ENCODE measurements at places on chromosomes 4 and X.

GRCh38 chrX:153857348-153857903 lies 27.1 kb upstream of the PDZD4 start:
- DNase-seq, result peak; percentile 37

DNA sequence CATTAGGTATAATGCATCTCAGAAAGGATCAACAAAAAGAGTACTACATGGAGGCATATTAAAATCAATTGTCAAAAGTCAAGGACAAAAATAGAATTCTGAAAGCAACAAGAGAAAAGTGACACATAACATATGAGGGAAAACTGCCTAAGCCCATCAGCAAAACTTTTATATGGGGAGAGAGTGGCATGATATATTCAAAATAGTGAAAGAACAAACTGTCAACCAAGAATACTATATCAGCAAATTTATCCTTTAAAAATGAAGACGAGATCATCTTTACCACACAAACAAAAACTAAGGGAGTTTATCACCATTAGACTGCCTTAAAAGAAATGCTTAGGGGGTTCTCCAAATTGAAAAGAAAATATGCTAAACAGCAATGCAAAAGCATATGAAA lies 86.4 kb upstream of the CHRDL1 start:
- DNase-seq, result no peak

DNA sequence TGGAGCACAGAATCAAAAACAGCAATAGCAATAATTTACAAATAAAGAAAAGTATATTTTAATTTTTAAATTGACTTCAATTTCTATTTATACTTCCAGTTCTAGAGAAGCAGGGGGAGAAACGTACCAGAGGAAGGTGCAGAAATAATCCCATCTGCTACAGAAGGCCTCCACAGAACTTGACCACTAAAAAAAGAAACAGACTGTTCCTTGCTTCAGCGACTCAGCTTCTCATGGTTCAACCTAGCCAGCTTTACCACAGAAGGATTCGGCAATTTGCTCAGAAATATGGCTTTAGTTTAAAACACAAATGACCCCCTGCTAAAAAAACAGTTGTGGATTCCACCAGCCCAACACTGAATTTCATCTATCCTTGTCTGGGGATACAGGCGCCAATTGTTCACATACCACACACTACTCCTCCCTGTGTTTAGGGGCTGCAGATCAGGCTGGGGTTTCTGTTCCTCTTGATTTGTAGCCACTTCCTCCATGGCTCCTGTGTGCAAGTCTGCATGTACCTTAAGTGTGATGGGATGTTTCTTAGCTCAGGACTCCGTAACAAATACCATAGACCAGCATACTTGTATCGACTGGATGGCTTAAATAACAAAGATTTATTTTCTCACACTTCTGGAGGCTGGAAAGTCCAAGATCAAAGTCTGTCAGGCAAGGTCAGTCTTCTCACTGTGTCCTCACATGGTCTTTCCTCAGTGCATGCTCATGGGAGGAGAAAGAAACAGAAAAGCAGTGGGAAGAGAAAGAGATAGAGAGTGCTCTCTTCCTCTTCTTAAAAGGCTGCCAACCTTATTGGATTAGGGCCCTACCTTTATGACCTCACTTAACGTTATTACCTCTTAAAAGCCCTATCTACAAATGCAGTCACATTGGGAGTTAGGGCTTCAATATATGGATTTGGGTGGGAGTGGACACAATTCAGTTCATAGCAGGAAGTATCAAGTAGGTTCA lies 79.1 kb downstream of the AMOT start:
- DNase-seq, result no peak

DNA sequence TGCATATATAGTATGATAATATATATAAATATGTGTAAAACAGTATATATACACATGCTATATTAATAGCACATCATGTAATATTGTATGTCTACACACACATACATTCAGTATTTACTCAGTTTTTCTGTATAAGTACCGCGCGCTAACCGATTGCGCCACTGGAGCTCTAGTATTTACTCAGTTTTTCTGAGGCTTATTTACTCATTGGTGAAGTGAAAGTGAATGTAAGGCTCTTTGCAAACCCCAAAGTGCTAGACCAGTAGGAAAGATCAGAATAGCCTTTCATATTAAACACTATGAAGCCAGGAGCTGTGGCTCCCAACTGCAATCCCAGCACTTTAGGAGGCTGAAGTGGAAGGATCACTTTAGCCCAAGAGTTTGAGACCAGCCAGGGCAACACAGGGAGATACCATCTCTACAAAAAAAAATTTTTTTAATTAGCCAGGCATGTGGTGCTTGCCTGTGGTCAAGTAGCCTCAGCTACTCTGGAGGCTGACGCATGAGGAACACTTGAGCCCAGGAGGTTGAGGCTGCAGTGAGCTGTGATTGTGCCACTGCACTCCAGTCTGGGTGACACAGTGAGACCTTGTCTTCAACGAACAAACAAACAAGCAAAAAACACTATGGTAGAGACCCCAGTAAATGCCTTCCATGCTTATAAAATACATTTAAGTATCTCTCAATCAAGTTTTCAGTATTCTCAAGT lies 125.8 kb downstream of the KIT start:
- DNase-seq, result no peak

- DNase-seq, result no peak
Measured at GRCh38 chrX:69038188-69038587, 127.1 kb downstream of the PJA1 start.

DNA sequence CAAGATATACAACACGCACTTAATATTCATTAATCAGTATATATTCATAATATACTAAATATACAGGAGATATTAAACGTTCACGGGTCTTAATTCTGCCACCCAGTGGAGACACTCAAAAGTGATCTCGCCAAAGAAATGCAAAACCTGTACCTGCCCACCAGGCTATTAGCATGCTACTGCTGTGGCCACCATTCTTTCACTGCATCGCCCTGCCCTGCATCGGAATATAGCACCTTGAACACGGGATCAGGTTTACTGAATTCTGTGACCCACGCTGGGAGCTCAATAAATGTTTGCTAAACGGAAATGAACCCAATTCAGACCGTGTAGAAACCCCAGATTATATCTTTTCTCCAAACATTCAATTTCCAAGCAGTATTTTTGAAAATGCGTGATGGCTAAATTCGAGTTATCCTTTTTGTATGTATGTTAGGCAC lies 840 bp upstream of the CLCN3 start:
- DNase-seq, result peak; percentile 80

DNA sequence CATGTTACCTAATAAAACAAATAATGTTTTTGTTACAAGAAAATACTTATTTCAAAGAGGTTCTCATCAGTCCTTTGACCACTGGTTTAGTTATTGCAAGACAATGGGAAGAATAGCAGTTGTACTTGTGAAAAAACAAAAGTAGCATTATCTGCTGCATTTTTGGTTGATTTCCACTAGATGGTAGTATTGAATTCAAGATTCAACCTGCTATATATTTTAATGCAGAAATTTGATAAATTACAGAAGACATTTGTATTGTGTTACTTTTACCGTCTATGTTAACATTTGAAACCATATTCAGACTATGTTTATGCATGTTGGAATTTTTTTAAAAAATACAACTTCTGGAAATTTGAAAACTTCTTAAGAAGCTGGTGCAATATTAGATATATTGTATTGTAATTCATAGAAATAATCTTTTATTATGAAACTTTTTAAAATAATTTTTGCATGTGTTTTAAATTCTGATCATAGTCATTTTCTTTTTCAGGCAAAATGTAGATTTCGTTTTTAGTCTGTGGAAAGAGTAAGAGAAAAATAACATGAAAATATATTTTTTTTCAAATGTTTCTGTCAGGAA lies 56.4 kb downstream of the SPCS3 start:
- DNase-seq, result no peak

- no peak for DNase-seq
Measured at GRCh38 chr4:147862043-147862692, 130.3 kb downstream of the ARHGAP10 start.

DNA sequence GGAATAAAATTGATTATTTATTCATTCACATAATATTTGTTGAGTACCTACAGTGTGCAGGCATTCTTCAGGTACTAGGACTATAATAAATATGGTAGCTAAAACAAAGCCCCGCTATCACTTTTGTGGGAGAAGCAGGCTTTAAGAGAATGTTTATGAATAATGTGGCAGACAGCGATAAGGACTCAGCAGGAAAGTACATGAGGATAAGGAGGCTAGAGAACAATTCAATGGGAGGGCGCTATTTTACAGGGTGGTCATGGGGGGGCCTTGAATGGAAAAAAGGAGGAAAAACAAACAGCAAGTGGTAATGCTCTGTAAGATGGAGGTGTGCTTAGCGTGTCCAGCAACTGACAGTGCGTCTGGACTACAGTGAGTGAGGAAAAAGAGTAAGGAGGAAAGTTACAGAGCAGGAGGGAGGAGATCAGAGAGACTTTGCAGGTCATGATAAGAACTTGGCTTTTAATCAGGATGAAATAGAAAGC lies 264.2 kb upstream of the ETNPPL start:
- DNase-seq, result no peak

DNA sequence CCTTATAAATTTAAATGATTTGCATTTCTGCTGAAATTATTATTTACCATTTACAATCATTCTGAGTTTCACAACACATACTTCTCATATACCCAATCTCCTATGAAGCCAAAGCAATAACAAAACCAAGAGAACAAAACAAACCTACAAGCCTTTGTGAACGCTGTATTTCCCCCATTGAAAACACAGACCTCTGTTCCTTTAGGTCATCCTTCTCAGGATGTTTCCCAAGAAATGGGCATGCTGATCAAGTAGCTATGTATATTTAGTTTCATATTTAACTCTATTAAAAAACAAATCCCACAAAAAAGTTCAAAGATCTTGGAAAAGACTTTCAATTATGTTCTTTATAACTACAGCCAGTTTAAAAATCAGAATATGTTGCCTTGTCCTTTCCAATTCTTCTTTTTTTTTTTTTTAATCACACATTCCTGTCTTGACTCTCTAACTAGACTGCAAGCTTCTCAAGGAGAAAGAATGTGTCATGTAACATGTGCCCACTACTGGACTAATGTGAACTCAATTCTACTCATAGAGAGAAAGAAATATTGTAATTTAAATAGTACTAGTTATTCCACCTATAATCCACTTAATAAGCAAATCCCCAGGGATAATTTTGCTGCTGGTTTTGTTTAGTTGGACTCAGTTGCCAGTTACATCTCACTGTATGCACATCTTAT lies 84.3 kb upstream of the PRSS48 start:
- DNase-seq, result no peak

GRCh38 chr4:2515830-2516550 lies 20.5 kb upstream of the FAM193A start:
- DNase-seq, result no peak

- DNase-seq, result no peak
Measured at GRCh38 chr4:106583567-106583966, 215.0 kb upstream of the GIMD1 start.

DNA sequence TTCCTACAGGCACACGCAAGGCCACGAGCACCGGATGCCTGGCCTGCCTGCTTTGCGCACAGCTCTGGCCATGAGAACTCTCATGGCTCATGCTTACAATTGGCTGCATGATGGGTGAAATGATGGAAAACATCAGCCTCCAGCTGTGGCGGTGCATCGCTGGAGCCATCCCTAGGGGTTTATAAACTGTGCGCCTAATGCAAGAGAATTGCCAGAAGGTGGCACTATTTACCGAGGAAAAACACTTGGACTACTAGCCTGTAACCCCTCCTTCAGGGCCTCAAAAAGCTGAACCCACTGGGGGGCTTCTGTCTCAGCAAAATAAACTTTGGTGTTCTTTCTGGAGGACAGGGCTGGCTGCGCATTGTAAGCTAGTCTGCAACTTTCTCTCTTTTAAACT lies 51.9 kb downstream of the PHKA2 start:
- no peak for DNase-seq

GRCh38 chr4:181752516-181752915 lies 490.7 kb upstream of the TENM3 start:
- no peak for DNase-seq

GRCh38 chr4:20042769-20043168 lies 208.9 kb upstream of the SLIT2 start:
- no peak for DNase-seq

DNA sequence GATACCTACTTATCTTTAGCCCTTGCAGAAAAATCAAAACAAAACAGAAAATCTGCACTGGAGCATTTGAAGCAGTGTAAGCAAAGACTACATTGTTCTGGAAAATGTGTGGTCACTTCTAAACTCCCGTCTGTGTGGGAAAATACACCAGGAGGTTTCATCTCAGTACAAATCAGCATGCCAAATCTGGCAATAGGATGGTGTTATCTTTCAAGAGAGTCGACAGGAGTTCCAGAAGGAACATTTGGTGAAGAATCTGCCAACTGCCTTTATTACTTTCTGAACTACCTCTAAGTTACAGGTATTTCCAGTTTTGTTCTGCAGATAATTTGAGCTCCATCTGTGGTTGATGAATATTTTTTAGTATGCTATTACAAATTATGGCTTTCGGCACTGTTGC lies 1348.0 kb downstream of the RAPGEF2 start:
- DNase-seq, result no peak
